Activated T-helper 2 cell treated with anti-CD3 and anti-CD28 coated beads, Interferon-gamma antibody, Interleukin-2, Interleukin-4, amounts not matched to agents 10 μg/mL and 5 μg/mL and 100 μg/mL, durations not matched to agents 14 hours and 24 hours and 36 hours (primary cell): ENCODE measurements at places on chromosomes 1 and 21.

DNA sequence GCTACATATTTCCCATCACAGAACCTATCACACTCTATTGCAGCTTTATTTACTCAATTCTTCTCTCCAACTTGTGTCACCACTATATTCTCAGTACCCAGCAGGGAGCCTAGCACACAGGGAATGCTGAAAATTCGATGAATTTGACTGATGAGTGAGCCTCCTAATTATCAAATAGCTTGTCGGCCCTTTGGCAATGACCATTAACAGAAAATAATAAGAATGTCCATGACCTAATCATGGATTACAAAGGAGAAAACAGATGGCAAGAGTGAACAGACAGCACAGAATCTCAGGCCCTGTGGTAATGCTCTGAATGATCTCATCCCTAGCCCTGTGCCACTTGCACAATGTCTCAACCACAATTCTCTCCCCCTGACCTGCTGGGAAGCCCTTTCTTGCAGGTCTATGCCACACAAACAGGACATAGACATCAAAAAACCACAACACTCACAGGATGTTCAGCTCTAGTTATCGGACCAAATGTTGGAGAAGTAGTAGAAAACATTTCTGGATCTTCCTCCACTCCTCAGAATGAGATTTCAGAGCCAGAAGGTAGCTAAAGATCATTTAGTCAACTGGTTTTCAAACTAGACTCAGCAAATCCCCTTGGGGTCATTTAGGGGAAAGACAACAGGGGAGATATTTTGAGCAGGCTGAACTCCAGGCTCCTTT is 68.4 kb downstream of the LUZP1 start:
- DNase-seq: peak; percentile 28

- DNase-seq: no peak
These were observed 28.7 kb downstream of the C1orf87 start for GRCh38 chr1:60044881-60045280.

DNA sequence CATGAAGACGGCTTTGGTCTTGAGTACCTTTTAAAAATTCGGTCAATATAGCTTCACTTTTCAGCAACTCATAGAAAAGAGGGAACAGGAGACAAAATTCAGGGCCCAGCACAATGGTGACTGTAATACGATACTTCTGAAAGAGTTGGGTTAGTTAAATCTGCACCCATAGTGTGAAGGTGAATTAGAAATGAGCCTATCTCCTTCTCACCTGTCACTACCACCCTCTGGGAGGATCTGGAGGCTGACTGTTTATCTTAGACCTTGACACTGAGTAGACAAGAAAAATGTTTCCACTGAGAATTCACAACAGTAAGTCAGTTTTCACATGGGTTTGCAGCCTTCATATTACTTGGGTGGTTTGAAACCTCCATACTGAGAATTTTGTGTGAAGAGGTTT is 57.9 kb upstream of the HMGB4 start:
- no peak for DNase-seq

DNA sequence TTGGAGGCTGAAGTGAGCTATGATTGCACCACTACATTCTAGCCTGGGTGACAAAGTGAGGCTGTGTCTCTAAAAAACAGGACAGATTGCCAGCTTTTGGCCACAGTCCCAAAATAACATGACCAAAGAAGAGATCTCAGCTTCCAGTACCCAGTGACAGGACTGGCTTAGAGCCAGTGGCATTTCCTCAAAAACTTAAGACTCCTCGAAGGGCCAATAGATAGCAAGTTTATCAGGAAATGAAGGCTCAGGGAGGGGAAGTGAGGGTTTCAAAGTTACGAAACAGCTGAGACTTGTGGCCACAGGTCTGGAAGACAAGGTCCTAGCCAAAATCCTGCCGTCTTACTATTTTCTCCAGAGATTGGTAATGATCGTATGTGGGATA is 6.3 kb upstream of the TMEM39B start:
- DNase-seq: no peak

DNA sequence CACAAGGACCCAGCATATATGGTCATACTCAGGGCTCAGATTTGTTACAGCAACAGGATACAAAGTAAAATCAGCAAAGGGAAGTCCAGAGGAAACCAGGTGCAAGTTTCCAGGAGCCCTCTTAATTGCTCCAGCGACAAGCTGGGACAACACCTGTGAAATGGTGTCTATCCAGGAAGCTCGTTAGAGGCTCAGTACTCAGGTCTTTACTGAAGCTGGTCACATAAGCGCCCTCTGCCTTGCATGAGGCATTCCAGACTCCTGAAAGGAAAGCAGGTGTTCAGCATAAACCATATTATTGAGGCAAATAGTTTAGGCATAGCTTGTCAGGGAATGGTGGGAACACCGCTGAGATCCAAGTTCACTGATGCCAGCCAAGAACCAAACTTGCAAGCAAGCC is 231.0 kb downstream of the SLC35F3 start:
- DNase-seq: no peak

- no peak for DNase-seq
These were observed 911 bp downstream of the LMO4 start for GRCh38 chr1:87329526-87330056.

DNA sequence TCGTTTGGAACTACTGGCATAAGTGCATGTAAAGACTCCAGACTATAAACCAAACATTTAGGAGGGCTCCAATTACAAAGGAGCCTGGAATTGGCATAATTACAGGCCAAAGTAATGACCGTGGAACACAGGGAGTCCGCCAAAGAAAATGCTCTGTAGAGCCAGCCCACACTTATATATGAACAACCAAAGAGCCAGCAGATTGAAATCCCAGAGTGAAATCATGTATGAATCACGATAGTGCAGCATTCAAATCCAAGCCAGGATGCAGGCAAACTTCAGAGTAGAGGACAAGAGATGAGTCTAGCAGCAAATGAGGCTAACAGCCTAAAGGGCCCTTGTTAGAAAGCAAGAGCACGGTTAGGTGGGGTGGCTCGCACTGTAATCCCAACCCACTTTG is 13.1 kb downstream of the VPS26C start:
- no peak for DNase-seq

- no peak for DNase-seq
These were observed 22.0 kb downstream of the PANK4 start for GRCh38 chr1:2504225-2504948.

DNA sequence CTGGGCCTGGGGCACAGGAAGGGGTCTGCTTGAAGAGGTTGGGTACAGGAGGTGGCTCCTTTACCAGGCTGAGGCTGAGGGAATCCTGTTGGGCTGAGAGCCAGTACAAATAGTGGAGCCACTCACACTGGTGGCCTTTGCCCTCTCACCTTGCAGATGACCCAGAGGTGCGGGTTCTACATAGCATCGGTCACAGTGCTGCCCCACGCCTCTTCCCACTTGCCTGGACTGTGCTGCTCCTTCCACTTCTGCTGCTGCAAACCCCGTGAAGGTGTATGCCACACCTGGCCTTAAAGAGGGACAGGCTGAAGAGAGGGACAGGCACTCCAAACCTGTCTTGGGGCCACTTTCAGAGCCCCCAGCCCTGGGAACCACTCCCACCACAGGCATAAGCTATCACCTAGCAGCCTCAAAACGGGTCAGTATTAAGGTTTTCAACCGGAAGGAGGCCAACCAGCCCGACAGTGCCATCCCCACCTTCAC is 1.8 kb upstream of the SLC50A1 start:
- no peak for DNase-seq

- no peak for DNase-seq
These were observed 5.1 kb downstream of the TMEM82 start for GRCh38 chr1:15747378-15747777.
